ENCODE measurements at places on chromosomes 1 and 21.
A peak's percentile ranks its signal among the peaks of the same experiment; 100 is the strongest.

GRCh38 chr1:92484472-92485380 is 2.0 kb downstream of the GFI1 start:
- no peak for DNase-seq

GRCh38 chr1:99751877-99752504 is 14.4 kb downstream of the FRRS1 start:
- no peak for DNase-seq

- DNase-seq = no peak
Observed at GRCh38 chr1:228994676-228995594, 259.7 kb downstream of the RHOU start.

GRCh38 chr21:32182449-32182848 is 96.4 kb downstream of the MIS18A start:
- no peak for DNase-seq

GRCh38 chr1:73749996-73750395 is 448.0 kb downstream of the LRRIQ3 start:
- DNase-seq = no peak

- no peak for DNase-seq
Observed at GRCh38 chr1:19165501-19165900, 44.6 kb downstream of the UBR4 start.

DNA sequence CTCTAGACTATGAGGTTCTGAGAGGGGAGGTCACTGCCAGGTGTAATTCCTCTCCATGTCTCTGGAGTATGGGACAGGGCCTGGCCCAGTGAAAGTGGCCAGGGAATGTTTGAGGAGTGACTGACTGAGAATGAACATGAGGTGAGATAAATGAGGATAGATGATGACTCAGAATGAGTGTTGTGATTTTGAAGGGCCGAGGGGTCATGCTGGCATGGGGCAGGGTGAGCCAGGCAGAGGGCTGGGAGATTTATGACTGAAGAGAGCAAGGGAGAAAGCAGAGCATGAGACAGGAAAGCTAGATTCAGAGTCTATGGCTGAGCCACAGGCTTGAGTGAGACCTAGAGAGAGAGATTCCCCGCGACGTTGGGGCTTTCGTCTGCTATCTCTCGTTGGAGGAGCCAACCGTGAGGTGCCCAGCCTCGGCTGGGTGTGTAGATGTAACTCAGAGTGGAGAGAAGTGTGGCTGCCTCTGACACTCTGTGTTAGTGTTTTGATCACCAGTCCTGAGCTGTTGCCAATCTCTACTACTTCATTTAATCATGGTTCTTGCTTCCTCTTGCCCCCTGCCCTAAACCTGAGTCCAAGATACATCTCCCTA is 50.1 kb downstream of the FOXD2 start:
- DNase-seq = no peak

DNA sequence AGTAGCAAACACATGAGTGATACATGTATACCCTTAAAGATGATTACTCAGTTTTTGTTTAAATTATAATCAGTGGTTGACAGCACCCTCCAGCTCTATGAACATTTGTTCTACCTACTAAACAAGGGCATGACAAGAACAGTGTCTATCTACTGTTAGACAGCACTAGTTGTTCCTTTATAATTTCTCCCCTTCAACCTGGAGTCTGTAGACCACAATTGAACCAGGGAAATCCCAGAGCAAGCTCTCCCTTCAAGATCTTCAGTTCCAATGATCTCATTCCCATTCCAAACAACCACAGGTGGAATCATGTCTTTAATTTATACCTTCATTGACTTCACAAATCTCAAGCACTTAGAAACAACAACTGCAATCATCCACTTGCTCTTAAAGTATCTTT is 216.1 kb downstream of the HHIPL2 start:
- DNase-seq = no peak

DNA sequence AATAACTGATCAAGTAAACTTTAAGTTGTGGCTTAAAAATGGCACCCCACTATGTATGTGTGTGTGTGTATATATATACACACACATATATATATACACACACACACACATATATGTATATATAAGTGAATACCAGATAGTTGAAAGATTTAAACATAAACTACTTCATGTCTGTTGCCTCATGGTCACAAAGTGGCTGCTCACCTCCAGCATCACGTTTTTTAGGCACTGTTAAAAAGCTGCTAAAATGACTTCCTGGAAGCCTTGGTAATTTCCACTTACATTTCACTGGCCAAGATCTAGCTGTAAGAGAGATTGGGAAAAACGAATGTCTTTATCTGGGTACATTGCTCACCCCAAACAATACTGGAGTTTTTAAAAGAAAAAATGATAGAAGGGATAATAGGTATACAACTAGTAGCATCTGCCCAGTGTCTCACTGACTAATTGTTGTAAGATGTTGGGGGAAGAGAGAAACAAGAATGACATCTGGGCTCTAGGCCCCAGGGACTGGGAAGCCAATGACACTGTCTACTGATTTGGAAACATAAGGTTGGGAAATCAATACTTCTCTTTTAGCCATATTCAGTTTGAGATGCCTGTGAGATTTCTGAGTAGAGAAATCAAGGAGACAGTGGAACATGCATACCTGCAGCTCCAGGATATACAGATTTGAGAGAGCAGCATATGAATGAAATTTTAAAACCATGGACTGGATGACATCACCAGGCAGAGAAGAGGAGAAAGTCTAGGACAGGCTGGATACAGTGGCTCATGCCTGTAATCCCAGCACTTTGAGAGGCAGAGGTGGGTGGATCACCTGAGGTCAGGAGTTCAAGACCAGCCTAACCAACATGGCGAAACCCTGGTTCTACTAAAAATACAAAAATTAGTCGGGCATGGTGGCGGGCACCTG is 42.8 kb downstream of the CLDN14 start:
- no peak for DNase-seq

DNA sequence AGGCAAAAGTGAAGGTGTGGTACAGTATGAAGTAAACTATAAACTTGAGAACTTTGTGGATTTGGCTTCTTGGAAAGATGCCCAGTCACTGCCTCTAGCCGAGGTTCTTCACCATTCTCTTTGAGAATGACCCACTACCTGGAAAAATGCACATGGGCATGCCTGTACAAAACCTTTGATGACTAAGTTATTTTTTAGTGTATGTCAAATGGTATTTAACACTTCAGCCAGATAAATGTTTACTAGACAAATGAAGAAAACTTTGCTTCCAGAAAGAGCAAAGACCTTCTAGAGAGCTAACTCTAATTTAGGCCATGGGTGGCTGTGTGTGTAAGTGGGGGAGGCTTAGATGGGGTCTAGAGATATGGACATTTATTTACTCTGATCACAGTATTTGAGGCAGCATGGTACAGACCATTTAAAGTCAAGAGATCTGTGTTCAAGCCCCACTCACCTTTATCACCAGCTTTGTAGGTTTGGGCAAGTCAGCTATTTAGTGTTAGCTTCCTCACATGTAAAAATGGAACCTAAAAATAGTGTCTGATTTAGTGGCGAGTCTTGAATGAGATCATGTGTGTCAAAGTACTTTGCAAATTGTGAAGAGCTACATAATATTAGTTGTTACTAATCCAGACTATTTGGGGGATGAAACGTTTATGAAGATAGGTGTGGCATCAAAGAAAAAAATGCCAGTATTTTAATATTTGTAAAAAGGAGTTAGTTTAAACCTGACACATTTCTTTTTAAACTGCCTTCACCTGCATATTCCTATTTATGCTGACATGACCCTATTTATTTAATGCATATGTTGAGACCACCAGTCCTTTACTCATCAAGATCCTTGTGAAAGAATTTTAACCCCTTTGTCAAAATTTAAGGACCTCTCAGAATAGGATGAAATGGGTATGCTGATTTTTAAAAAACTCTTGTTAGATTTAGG is 20.2 kb downstream of the NFYC start:
- DNase-seq = no peak

DNA sequence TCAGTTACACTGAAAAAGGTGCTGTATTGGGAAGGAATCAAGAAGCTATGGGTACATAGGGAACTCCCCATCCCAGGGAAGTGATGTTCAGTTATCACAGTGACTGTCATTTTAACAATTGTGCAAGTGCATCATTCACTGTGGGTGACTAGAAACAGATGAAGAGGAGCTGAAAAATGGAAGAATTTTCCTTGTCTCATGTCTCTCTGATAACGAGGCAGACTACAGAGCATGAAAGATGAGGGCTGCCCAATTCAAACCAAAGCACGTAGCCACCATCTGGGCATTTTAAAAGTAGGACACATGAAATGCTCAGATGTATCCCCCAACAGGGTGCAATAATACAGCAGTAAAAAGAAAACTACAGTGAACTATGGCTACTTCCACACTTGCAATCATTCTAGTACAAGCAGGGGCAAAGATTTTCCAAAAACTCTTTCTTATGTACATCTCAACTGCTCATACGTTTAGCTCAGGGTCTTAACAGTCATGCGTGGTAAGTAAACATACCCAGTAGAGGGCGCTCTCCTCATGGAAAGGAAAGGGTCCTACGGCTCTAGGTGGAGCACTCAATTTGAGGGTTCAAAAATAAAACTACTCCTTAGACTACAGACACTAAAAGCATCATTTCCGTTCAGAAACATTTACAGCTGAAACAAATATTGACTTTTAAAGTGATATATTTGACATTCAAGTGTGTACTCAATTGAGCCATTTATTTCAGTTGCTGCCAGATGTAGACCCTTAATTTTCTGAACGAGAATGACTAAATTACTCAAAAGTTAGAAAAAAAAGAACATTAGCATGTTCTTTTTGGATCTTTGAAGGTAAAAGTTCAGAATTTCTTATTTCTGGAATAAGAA is 143.2 kb downstream of the KCTD3 start:
- DNase-seq = no peak

GRCh38 chr1:44377925-44378784 is 23.1 kb upstream of the ERI3 start:
- peak; percentile 35 for DNase-seq

- DNase-seq = no peak
Observed at GRCh38 chr1:221620437-221621384, 121.2 kb downstream of the DUSP10 start.

DNA sequence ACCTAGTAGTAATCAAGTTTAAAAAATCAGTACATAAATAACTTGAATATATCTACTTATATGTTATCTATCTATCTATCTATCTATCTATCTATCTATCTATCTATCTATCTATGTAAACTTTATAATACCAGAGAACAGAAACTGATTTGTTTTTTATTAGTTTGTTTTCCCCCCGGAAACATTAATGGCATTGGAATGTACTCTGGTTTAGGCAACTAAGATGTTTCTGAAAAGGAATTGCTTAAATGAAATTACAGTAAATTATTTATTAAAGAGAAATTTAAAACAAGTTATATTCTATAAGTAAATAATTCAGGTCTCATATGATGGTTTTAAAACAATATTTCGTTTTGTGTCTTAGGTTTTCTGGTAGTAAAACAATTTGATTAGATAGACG is 681.0 kb upstream of the ADAMTS5 start:
- no peak for DNase-seq

GRCh38 chr1:95281781-95282517 is 47.9 kb downstream of the RWDD3 start:
- DNase-seq = no peak

GRCh38 chr1:32791881-32792280 is 25.3 kb downstream of the YARS1 start:
- no peak for DNase-seq

DNA sequence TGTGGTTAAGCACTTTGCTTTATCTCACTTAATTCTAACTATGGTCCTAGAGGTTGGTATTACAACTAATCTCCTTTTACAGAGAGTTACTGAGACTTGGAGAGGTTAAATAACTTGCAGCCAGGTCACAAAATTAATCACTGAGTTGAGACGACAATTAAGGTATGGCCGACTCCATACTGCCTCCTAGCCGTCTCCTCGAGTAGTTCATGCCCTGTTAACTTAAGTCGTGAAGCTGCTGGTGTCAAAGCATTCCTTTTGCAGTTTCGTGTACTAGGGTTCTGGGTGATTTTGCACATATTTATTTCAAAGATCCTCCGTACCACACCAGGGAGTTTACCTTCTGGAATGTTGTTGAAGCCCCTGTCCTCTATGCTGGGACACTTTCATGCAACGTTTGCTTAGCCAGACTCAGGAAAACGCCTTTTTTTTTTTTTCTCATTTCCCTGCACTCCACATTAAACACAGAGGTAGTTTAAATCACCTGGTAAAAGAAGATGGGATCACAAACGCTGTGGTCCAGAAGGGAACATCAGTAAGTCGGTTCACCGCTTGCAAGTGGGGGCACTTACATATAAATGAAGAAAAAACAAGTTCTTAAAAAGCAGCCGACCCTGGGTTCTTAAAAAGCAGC is 570 bp upstream of the NEK7 start:
- DNase-seq = peak; percentile 17

GRCh38 chr1:155882235-155882634 is 22.9 kb downstream of the SYT11 start:
- DNase-seq = no peak

GRCh38 chr1:82152356-82153271 is 351.9 kb downstream of the ADGRL2 start:
- no peak for DNase-seq

GRCh38 chr1:235270625-235271024 is 57.4 kb downstream of the ARID4B start:
- no peak for DNase-seq

- DNase-seq = no peak
Observed at GRCh38 chr1:175808999-175809398, 65.6 kb upstream of the TNR start.

GRCh38 chr21:46461909-46462308 is 3.2 kb downstream of the DIP2A start:
- no peak for DNase-seq

- no peak for DNase-seq
Observed at GRCh38 chr1:172912765-172913260, 137.9 kb downstream of the TNFSF18 start.

- peak; percentile 38 for DNase-seq
Observed at GRCh38 chr1:228792601-228793000, 57.3 kb downstream of the RHOU start.

- no peak for DNase-seq
Observed at GRCh38 chr21:32143241-32143939, 135.5 kb downstream of the MIS18A start.

DNA sequence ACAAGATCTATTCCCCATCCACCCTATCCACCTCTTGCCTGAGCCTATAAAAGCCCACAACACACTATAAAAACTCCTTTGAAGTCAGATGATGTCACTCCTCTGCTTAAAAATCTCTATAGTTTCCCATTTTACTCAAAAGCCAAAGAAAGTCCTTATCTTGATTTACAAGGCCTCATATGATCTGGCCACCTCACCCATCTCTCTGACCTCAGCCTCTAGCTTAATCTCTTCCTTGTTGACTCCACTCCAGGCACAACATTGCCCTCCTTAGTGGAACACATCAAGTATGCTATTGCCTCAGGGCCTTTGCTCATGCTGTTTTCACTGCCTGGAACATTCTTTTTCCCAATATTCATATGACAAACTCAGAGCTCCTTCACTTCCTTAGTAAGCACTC is 33.3 kb downstream of the ZNF281 start:
- DNase-seq = no peak
